ENCODE measurements at places on chromosomes 5 and 9.

- DNase-seq = peak; percentile 57
These were observed 542 bp upstream of the TRIM52 start for GRCh38 chr5:181261320-181262049.

GRCh38 chr9:70030156-70030555 lies 13.5 kb upstream of the MAMDC2 start:
- DNase-seq = no peak

- DNase-seq = no peak
These were observed 117.7 kb downstream of the PAPPA start for GRCh38 chr9:116271340-116271739.

DNA sequence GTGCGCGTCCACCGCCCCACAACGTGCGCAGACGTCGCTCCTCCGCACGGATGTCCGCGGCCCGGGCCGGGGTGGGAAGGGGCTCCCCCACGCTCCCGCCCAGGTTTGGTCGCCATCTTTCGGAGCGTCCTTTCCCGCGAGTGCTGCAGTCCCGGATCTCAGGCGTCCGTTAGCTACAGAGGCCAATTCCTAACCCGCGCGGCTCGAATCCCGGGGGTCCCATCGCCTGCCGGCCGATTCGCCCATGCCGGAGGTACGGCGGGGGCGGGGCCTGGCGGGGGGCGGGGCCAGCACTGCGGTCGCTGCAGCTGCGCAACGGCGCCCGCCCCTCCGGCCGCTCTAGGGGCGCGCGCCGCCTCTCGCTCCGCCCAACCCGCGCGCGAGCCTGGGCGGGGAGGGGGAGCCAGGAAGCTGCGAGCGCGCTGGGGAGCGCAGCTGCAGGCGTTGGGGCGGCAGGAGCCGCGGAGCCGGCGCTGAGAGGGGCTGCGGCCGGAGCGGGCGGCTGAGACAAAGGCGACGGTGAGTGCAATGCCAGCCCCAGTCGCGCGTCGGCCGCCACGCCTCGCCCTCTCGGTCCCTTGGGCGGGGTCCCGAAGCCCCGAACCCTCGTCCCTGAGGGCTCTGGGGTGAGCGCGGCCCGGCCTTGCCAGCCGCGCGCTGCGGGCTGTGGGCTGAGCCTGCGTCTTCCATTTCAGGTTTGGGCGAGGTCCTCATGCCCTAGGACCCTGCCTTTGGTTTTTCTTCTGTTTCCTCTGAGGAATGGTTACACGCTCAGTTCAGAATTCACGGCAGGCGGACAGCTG lies at the start of gene CDC42SE2:
TSS of gene CDC42SE2 (plus strand) at position 406 of the 803 bp plus-strand sequence. CDS start 95,441 bp downstream, outside the sequence.
- peak; percentile 83 for DNase-seq

DNA sequence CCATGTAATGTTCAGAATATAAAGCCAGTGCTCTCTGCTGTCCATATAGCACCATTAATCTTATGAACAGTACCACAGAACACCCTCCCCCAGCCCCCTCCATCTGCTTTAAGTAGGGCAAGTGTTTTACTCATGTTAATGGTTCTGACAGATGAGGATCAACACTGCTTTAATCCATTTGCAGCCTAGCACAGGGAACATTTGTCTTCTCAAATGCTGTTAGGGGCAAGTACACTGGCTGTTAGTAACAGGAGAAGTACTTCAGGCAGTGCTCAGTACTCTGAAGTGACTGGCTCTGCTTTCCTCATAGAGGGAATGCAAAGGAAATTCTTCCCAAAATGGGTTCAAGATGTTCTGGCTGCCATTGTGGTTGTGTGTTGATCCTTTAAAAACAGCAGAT lies 202.6 kb downstream of the DCP2 start:
- no peak for DNase-seq

DNA sequence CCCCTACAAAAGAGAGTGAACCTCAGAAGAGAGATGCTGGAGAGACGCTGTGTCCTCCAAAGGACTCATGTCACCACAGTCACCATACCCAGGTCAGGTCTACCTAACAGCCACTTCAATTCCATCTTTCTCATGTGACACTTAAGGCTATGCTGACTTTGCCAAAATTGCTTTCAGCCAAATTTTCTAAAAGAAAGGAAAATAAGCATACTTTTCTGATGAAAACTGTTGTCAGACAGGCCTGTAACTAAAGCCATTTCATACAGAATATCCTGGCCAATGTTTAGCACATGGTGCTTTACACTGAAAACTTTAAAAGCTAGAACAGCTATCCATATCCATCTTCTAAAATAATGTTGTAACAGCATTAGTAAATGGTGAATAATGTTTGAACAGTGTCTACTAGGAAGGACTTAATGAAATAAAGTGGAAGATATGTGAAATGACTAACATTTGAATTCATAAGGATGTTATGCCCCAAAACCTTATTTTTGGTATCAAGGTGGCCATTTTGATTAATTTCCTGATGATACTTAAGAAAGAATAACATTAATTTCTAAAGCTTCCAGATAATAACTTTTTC lies 97.2 kb downstream of the NFIB start:
- no peak for DNase-seq

DNA sequence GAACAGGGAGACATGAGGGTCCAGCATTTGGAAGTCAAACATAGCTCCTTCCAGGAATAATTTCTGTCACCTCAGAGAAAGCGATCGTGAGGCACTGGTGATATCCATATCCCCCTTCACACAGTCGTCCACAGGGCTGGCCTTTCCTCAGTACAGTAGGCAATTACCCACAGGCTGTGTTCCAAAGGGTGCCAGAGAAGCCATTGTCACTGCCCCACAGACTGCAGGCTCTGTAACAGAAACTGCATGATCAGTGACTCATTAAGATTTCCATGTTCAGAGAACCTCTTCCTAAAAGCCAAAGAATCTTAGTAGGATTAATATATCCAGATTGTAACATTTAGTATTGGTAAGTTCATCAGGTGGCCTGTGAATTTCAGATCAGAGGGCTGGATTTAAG lies 127.6 kb downstream of the RPS23 start:
- no peak for DNase-seq

DNA sequence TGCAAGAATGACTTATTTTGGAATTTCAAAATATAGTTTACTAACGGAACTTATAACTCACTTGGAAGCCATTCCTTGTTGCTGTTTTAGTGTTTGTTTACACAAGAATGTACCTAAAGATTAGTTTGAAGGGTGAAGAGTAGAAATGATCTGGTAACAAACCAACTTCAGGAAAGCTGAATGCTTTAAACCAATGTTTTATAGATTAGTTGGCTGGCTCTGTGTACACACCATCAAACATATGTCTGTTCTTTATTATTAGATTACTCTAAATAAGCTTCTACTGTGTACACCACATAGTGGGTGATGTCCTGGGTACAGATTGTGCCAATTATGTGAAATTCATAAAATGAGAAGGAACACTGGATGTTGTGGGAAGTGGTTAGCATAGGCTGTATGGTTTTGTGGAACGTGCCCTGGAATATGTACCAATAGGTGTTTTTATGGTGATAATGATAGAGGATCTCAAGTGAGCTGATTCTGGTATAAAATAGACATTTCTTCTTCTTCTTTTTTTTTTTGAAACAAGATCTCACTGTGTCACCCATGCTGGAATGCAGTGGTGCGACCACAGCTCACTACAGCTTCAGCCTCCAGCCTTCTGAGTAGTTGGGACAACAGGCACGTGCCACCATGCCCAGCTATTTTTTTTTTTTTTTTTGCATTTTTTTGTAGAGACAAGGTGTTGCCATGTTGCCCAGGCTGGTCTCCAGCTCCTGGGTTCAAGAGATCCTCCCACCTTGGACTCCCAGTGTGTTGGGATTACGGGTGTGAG lies 109.3 kb upstream of the DHFR start:
- no peak for DNase-seq

- no peak for DNase-seq
These were observed 30.6 kb downstream of the PLPP7 start for GRCh38 chr9:131320031-131320685.

- DNase-seq = no peak
These were observed 485.0 kb upstream of the EDIL3 start for GRCh38 chr5:84869675-84870074.

DNA sequence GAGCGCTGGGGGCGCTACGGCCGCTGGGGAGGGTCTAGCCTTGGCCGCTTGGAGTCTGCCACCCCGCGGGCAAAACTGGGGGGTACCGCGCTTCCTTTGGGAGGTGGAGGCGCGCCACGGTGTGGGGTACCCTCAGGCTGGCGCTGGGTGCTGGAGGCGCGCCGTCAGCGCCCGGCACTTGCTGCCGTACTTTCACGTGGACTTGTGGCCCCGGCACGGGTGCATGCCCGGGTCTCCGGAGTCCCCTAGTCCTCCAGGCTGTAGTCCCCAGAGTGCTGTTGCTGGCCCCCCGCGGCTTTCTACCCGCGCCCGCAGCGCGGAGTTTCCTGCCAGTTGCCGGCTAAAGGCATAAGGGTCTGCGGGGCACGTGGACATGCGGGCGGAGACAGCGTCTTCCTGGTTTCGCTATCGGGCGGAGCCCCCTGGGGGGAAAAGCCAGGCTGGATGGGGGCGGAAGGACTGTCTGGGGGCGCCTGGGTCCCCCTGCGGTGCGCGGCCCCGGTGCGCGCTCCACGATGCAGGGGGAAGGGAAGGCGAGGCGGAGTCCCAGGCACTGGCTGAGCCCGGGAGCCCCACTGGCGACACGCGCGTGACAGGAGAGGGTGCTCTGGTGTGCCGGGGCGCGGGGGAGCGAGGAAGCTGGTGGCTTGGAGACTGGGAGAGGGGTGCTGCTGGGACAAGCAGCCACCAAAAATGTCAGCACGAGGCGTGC lies 666 bp downstream of the PPARGC1B start:
- peak; percentile 39 for DNase-seq

- peak; percentile 79 for DNase-seq
These were observed 9.1 kb downstream of the MAN1B1 start for GRCh38 chr9:137095664-137096517.

DNA sequence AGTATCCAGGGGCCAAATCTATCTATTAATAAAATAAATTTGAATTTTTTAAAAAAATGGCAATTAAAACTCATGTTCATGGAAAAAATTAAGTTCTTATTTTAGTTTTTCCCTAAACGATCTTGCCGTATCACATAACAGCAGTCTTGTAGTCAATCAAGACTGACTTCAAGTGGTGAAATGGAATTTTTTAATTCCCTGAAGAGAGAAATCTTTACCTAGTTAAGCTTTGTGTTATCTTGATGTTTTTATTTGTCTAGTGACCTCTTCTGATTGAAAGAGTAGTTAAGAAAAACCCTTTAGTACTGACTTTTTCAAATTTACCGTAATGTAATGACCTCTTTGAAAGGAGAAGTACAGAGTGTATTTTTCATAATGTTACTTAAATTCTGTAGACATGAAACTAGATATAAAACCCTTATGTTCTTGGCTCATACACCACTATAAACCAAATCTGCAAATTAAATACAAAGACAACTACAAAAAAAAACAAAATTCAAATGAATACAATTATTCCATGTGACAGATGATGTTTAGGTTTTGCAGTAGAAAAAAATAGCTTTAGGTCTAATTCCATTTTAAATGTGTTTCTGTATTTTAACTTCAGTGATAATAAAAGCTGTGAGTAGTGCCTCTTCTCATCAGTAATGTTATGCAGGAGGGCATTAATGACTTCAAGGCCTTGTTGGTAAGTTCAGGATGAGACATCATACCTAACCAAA lies 19.8 kb downstream of the TGFBR1 start:
- DNase-seq = no peak

- DNase-seq = no peak
These were observed 5.4 kb downstream of the SYK start for GRCh38 chr9:90807006-90807405.

DNA sequence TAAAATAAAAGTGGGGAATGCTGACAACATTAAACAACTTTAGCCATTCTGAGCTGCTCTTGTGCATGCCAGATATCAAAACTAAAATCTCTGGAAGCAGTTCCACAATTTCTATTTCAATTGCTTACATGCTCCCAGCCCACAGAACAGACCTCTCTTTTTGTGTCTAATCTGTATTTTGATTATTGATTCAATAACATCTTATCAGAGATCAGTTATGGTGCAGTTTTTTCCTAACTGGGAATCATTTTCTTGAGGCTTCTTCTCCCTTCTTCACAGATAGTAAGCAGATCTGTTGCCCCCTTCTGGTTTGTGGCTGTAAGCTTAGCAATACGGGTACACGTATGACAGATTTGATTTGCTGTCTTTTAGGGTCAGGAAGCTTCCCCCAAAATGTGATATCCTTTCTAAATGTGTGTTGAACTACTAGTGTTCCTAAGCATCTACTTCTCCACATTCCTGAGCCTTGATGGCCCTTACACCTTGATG lies 39.4 kb downstream of the MRPS27 start:
- DNase-seq = no peak

- DNase-seq = no peak
These were observed 772 bp upstream of the TARS1 start for GRCh38 chr5:33439905-33440481.

GRCh38 chr9:135073741-135074305 lies 13.6 kb upstream of the OLFM1 start:
- DNase-seq = no peak

GRCh38 chr9:106707738-106708474 lies 155.1 kb upstream of the ZNF462 start:
- no peak for DNase-seq

DNA sequence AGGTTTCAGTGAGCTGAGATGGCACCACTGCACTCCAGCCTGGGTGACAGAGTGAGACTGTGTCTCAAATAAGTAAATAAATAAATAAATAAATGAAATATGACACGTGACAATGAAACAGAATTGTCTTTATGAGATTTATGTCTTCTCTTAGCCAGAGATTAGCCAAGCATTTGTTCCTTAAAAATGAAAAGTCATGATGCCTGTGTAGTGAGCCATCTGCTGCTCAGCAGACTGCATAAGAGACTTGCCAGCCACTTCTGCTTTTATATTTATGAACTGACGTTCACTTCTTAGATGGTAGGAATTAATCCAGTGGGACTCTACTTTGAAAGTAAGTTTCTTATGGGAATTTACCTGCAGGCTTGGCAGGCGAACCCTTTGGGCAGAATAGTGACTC lies 227.4 kb downstream of the NR3C1 start:
- no peak for DNase-seq

DNA sequence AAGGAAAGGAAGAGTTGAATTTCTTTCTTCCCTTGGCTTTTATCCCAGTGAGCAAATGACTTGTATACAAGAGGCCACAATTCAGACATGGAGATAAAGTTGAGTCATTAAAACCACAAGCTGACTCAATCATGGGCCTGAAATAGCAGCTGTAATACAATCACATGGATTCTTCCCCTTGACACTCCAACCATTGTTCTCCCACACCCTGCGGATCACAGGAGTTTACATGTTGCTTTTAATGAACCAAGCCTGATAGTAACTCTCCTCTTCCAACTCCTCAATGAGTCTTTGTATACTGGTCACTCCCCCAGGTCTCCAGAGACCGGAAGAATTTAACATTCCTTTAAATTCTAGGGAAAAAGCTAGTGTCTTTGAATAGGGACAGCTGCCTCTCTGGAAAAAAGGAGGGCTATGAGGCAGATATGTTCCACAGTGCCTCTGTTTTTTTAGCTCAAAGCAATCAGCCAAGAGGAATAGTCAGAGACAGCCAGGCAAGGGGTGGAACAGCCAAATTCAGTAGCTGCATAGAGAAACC lies 32.4 kb downstream of the PCDHGC5 start:
- DNase-seq = no peak

- no peak for DNase-seq
These were observed 50.0 kb downstream of the CD180 start for GRCh38 chr5:67146574-67146973.

GRCh38 chr5:155898284-155898683 lies 428.7 kb upstream of the SGCD start:
- DNase-seq = no peak

Data from stimulated activated CD8-positive, alpha-beta memory T cell treated with anti-CD3 and anti-CD28 coated beads, Interleukin-2, amount 100 ng/mL, for 48 hours (primary cell).